ENCODE measurements at places on chromosomes 4 and X. TPM values are rescaled to one million over a fixed set of nuclear protein-coding genes. Genes with fewer than 3 reads are reported as not detected.

DNA sequence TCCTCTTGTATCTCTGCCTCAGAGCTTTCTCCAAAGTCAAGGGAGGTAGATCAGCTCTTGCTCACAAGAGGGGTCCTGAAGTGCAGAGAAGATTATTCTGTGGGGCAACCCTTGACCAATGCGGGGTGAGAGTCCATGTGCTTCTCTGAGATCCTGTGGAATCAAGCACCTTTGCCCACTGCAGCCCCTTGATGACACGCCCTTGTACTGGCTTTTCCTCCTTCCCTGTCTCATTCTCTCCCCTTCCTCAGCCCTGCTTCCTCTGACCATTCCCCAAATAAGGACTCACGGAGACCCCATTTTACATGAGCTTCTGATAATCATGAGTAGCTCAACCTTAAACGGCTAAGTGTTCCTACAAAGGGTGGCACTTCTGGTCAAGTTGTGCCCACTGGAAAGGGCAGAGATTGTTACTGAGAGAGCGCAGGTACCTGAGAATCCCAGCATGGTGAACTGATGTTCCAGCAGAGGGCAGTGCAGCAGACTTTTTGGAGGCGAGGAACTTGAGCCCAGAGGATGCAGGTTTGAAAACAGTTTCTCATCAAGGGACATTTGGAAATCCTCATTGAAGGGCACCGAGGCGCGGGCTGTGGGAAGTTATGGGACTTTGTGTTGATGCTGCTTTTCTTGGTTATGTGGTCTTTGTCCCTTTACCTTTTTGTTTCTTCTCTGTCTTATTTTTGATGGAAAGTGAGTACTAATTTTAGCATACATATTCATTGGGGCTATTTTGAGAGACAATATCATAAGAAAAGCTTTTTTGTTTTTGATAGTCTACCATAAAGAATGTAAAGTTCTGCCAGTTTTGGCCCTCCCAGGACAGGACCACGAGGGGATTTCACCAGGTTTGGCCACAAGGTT, 201.3 kb downstream of the RBM46 start:
- DNase-seq = peak; percentile 51

SLC16A2 gene
- polyA plus RNA-seq = 33.7 TPM

DNA sequence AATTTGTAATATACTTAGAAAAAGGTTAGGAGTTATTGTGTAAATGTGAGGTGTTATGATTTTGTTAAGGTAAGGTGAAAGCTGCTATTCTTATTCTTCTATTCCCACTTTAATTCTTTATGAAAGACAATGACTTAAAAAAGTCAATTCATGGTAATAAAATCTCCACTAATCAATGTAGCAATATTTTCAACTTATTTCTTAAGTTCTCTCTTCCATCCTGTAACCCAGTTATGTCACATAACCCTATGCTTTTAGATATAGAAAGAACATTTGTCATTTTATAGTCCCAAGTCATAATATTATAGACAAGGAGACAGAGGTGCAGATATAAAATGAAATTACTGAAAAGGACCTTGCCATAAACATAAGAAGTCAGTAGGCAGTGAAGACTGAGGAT, 157.9 kb upstream of the SLC7A11 start:
- DNase-seq = no peak

DNA sequence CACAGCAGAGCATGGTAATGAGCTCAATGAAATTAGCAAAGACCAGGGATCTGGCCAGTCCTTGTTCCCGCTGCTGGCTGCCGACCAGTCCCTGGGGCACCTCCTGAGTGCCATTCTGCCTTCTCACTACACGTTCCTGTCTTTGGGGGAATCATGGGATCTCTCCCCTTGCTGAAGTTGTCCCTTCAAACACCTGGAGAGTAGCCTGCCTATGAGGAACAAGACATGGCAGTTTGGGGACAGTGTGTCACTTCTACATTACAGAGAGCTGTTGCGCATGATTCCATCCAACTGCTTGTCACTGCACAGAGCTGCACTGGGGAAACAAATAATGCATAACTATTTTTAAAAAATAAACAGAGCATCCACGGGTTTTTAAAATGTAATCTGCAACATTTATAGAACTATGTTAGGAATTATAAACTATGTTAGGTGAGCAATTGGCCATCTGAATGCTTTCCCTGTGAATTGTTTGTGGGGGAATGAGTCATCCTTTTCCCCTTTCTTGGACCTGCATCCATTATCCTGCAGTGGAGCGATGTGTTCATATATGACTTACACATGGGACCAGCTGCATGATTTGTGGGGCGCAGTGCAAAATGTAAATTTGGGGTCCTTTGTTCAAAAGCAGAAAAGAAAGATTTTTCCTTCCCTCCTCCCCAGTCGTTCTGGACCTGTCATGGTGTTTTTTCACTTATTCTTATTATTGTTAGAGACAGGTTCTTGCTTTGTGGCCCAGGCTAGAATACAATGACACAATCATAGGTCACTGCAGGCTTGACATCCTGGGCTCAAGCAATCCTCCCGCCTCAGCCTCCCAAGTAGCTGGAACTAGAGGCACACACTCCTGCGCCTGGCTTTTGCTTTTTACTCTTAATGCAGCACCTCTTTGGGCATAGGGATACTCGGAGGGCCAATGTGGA, 115.0 kb upstream of the TBL1X start:
- no peak for DNase-seq

- no peak for DNase-seq
Measured at GRCh38 chrX:3262901-3263300, 83.6 kb downstream of the MXRA5 start.

PPARGC1A gene
- 35.0 TPM for polyA plus RNA-seq

HSFX3 gene
- polyA plus RNA-seq = not detected

GRCh38 chr4:183383606-183384005, 60.8 kb upstream of the CDKN2AIP start:
- DNase-seq = no peak

POF1B gene
- 0.95 TPM for polyA plus RNA-seq

GUCY1A1 gene
- 88.2 TPM for polyA plus RNA-seq

DNA sequence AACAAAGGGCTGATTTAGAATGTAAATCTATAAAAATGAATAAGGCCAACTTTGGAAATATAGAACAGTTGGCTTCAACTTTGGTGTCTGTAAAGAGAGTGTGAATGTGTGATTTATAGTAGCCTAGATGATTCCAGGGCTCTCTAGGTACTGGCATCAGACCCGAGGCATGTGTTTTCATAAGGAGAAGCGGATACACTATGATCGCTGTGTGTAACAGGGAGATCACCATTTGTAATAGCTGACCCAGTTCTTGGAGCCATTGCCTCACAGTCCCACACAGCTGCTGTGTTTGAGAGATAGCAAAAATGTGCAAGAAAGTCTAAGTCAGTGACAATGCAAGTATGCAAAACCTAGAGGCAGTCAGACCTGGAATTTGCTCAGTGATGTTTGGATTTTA, 135.1 kb downstream of the REPS2 start:
- no peak for DNase-seq

GRCh38 chr4:141254326-141254725, 33.6 kb downstream of the ZNF330 start:
- no peak for DNase-seq

- DNase-seq = no peak
Measured at GRCh38 chrX:48854898-48855297, 19.5 kb upstream of the PCSK1N start.

GRCh38 chrX:63581398-63581797, 203.6 kb downstream of the ARHGEF9 start:
- DNase-seq = no peak

- DNase-seq = no peak
Measured at GRCh38 chr4:107600983-107601382, 119.1 kb downstream of the PAPSS1 start.

- no peak for DNase-seq
Measured at GRCh38 chr4:159352609-159353008, 249.7 kb downstream of the RAPGEF2 start.

- DNase-seq = no peak
Measured at GRCh38 chrX:129784371-129784770, 4.6 kb downstream of the SASH3 start.

DNA sequence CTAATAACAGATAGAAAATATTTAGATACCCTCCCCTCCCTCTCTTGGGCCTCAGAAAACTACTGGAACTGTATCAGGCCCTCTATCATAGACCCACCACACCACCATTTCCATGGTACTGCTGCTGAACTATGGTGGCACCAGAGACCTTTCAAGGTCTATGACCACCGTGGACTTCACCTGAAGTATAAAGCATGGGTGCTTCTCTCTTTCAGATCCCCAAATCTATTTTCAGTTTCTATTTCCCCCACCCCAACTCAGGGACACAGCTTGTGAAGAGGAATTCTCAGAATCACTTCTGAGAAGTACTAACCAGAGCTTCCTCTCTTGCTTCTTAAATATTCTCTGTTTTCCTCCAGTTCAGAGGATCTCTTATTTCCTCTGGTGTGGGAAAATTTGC, 840.8 kb upstream of the HTR2C start:
- no peak for DNase-seq

GRCh38 chrX:51144828-51145442, 187.7 kb upstream of the NUDT10 start:
- no peak for DNase-seq

DNA sequence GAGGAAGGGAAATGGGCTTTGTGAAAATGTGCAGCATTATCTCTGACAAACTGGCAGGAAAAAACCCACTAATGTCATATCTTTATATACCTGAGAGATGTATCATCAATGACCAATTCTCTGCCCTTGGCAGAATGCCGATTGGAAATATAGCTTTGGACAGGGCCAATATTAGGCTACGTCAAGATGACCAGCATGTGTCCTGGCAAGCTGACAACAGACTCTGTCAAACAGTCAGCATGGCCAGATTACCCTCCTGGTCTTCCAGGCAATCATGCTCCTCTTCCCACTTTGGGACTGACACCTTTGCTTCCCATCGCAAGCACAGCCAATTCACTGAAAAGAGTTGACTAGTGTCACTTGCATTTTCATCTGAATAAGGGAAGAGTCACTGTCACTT, 57.0 kb downstream of the SORBS2 start:
- DNase-seq = no peak

GRCh38 chrX:41110801-41111625, 25.8 kb downstream of the USP9X start:
- DNase-seq = no peak

AKAP17A gene
- 45.6 TPM for polyA plus RNA-seq

DNA sequence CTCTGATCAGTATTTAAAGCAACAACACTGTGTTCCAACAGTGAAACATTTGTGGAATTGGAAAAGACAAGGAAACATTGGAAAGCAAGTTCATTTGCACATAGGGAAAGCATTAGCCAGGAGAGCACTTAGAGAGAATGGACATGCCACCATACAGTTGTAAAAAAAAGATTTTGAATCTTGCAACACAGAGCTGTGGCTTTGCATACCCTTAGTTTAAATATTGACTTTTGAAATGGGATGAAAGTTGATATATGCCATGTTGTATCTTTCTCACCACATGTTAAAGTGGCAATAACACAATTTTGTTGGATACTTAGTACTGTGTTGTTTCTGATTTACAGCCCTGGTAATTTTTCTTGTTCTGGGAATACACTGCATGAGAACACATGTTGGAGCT, 208.1 kb downstream of the BMPR1B start:
- no peak for DNase-seq

- DNase-seq = no peak
Measured at GRCh38 chr4:181998398-181999295, 244.6 kb upstream of the TENM3 start.

DNA sequence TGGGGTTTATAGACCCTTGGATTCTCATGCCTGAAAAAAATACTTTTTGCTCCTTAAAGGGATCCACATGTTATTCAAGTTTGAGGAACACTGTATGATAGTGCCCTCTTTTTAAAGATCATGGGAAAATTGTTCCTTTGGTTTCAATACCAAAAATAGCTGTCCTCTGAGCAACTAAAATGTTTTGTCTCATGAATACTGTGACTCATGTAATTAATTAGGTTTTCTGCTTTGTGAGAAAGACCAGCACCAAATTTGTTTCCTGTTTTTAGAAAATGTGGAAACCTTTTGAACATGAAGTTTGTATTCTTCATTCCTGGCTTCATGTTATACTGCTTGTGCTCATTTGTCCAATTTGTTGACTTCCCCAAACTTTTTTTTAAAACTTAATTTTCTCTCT, 127.6 kb upstream of the SH3RF1 start:
- no peak for DNase-seq

- DNase-seq = no peak
Measured at GRCh38 chr4:144894573-144894972, 203.4 kb downstream of the ANAPC10 start.

USP17L10 gene
- not detected for polyA plus RNA-seq

GRCh38 chr4:77921701-77922100, 59.1 kb downstream of the MRPL1 start:
- DNase-seq = no peak

DNA sequence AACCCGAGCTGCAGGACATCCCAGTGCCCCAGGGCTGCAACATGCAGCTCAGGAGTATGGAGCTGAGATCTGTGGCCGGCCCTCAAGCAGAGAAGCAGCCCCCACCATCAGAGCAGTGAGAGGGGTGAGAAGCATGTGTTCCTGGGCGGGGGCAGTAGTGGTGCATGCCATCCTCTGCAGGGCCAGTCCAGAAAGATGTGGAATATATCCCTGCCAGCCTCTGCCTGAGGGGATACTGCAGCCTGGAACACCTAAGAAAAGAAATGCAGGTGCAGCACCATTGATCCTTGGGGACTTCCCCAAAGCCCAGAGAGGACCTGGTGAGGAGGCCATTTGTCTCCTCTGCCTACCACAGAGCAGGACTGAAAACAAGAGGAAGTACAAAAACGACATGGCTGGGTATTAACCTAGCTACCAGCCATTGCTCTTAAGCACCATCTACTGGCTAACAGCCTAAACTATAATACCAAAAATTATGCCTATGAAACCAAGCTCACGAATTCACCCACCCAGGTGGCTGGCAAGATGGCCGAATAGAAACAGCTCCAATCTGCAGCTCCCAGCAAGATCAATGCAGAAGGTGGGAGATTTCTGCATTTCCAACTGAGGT, 158.8 kb downstream of the ADGRA3 start:
- no peak for DNase-seq

ADGRG2 gene
- 15.8 TPM for polyA plus RNA-seq

DNA sequence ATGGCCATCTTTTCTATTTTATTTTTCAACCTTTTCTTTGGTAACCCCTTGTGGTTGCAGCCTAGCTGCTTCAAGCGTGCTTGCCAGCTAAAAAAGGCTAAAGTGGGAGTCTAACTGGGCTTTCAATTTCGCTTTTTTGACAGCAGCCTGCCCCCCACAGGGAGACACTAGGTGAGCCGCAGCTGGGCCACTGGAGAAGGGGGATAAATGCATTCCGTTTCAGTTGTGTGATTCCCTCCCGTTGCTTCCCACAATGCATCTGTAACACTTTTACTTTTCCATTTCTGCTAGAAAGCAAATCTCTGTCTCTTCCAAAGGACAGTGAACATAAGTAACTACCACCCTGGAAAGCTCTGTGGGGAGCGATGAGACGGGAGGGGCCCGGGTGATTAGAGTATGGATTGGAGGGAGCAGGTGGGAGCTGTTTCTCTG, 86.3 kb upstream of the RAPGEF2 start:
- no peak for DNase-seq
